Fibroblast of skin of abdomen (primary cell): ENCODE measurements at places on chromosomes 5 and 9.

DNA sequence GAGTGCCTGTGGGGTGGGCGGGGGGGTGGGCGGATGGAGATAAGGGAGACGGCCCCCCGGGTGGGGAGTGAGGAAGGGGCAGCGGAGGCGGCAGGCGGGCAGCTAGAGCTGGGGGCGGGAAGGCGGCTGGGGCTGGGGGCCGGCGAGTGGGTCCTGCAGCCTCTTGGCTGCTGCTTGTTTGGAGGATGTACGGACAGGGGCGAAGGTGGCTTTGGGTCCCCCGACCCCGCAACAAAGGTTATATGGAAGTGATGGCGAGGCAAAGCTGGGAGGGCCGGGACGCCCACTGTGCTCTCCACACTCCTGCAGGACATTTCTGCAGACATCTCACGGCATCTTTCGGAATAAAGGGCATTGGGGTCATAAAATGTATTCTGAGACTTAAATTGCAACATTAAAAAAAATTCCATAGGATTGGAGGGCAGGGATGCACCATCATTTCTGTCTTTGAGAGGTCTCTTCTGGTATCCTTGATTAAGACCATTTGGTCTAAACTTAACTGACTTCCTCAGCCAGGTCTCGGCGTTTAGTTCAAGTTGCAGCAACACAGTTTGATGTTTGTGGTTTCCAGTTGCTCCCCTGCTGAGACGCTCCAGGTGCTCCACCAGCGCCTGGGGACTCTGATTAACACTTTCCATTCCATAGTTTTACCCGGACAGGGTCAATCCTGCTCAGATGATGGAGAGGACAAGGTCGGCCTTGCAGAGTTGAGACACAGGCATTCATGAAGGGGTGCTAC, 101.6 kb upstream of the SSBP2 start:
- DNase-seq = peak; percentile 78

- DNase-seq = no peak
Measured at GRCh38 chr9:14402583-14402982, 88.6 kb upstream of the NFIB start.

GRCh38 chr5:104526866-104527265, 964.3 kb upstream of the NUDT12 start:
- DNase-seq = no peak

DNA sequence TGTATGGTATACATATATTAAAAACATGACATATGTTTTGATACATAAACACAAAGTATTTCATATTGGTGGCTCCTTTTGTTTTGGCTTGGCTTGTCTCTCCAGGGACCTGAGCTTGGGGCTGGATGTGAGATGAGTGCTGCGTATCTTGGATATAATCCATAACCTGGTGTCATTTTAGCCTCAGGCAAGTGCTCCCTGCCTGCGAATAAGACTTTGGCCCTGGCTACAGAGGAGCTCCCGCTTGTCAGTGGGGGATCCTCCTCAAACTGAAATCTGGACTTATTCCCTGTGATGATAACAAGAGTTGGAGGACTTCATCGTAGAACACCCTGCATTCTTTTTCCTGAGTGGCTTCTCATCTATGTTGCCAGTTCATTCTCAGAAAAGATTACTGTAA, 341.7 kb upstream of the CLINT1 start:
- DNase-seq = no peak

- DNase-seq = peak; percentile 98
Measured at GRCh38 chr5:143244000-143244736, 159.3 kb downstream of the NR3C1 start.

- DNase-seq = no peak
Measured at GRCh38 chr5:107592515-107592914, 78.2 kb downstream of the EFNA5 start.

- DNase-seq = peak; percentile 94
Measured at GRCh38 chr5:21680196-21680595, 1172.9 kb downstream of the CDH12 start.

DNA sequence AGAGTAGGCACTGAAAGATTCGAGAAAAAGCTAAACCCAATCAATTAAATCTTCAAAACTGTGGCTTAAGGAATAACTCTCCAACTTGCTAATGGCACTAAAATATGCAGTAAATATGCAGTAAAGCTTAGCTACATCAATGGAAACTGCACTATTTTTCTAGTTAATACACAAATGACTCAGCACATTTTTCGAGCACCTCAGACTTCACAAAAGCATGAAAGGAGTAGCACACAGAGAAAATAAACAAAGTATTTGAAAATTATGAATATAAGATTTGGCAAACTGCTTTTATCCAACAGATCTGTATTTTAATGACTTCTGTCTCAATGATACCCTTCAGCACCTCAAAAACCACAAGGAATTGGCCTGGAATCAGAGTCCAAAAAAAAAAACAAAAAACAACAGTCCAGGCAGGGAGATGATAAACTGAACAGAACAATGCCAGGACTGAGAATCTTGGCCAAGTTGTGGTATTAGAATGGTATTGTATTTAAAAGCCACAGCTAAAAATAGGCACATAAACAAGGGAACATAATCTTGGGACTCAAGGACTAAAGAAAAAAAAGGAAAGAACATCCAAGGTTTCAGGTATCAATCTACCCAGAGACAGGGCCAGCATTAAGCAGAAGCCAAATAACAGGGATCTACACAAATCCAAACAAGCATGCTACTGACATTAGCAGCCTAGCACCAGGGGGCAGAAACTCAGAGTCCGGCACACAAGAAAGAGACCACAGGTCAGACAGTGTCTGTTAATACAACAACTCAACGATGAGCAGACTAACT, 21.4 kb downstream of the TMEM245 start:
- DNase-seq = peak; percentile 76

DNA sequence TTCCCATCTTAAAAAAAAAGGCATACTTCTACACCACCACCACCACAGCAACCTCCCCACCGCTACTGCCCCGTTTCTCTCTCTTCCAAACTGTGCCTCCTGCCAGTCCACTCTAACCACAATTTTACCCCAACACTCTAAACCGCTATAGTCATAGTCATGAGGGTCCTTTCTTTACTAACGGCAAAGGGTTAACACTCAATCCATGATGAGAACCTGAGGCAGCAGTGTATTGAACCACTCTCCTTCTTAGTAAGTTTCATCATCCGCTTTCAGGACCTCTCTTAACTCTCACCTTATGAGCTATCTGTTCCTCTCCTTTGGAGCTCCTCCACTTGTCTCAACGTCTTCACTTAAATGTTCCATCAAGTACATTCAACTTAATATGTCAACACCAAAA, 34.0 kb downstream of the IDNK start:
- DNase-seq = no peak

DNA sequence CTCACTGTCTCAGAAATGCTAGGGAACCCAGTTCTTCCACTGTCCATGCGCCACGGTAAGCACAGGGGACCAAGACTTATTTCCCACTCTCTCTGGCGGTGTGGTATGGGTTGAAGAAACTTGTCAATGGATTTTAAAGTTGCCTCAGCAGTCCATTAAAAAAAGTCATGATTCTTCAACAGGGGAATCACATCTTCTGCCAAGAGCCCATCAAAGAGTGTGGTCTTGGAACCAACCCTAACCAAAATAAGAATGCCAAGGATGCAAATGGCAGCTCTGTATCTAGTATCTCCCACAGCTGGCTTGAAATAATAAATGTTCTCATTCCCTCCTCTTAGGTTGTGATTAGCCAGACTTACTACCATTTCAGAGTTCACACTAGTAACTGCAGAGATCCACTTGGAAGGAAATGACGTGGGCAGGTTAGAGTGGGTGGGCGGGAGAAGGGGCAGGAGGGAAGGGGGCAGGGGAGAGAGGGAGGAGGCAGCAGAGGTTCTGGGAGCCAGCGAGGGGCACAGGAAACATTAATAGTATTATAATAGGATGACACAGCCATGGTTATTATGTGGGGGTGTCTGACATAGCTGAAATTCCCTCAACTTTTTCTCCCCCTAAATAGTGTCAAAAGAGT, 17.6 kb downstream of the PTCH1 start:
- DNase-seq = no peak

- no peak for DNase-seq
Measured at GRCh38 chr9:7105095-7105494, 347.3 kb downstream of the KDM4C start.

GRCh38 chr5:136435946-136436543, 70.7 kb upstream of the TRPC7 start:
- no peak for DNase-seq

GRCh38 chr5:106637275-106637674, 1033.5 kb downstream of the EFNA5 start:
- DNase-seq = peak; percentile 9

- DNase-seq = peak; percentile 81
Measured at GRCh38 chr5:108193021-108193795, 188.7 kb downstream of the FBXL17 start.

GRCh38 chr5:139958432-139959148, 84.5 kb downstream of the NRG2 start:
- DNase-seq = no peak

GRCh38 chr5:158811350-158811749, 288.4 kb downstream of the EBF1 start:
- no peak for DNase-seq

DNA sequence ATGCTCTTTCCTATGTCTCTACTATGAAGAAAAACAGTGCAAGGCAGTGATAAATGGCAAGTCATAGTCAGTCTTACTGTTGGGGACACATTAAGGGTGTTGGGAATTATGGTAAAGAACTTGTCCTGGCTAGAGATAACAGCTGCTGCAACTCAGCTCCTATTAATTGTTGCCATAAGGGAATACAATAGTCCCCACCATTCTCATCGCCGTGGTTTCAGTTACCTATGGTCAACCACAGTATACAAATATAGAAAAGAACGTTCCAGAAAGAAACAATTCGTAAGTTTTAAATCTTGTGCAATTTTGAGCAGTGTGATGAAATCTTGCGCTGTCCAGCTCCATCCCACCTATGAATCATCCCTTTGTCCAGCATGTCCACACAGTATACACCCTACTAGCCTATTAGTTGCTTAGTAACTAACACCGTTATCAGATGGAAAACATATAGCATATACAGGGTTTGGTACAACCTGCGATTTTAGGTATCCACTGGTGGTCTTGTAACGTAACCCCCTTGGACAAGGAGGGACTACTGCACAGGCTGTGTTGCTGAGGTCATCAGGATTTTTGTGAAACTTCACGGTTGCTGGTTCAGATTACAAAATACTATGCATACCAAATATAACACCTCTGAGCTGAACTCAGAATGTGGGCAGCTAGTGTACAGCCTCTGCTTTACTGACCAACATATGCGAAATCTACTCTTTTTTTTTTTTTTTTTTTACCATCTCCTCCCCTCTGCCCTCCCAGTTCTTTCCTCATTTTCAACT, 53.5 kb downstream of the ZFR start:
- peak; percentile 54 for DNase-seq

DNA sequence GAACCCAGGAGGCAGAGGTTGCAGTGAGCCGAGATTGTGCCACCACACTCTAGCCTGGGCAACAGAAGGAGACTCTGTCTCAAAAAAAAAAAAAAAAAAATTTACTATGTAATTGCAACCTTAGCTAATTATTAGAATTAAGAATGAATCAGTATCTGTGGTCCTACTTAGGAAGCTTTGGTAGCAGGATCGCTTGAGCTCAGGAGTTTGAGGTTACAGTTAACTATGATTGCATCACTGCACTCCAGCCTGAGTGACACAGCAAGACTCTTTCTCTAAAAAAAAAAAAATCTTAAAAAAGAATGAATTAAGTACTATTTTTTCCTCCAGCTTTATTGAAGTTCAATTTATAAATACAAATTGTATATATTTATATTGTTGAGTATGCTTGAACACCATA, 16.7 kb downstream of the NDUFAF2 start:
- DNase-seq = peak; percentile 75

- DNase-seq = no peak
Measured at GRCh38 chr5:78843436-78843835, 141.7 kb downstream of the ARSB start.

DNA sequence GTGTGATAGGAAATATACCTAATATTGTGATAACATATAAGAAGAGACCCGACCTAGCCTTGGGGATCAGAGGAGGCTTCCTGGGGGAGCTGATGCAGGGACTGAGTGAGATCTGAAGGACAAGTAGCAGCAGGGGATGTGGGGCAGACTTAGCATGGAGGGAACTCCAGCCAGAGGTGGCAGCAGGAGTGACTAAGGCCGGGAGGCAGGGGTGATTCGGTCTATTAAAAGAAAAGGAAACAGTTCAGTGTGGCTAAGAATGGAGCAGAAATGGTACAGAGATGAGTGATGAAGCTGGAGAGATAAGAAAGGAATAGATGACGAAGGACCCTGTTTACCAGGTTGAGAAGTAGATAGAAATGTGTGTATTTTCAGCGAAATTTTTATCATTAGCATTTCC, 408.8 kb downstream of the ENC1 start:
- peak; percentile 26 for DNase-seq

DNA sequence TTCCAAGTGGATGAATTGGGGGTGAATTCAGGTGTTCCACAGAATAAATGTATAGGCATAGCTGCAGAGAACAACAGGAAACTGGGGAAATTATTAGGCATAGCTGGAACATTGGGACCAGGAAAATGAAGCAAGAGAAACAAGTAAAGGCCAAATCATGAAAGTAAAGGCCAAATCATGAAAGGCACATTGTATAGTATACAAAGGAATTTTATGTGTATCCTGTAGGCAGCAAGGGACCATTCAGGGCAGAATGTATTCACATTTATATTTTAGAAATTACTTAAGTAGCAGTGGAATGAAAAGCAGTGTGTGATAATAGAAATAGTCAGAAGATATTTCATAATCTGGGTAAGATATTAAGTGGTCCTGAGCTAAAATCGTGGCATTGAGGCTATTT, 127.3 kb upstream of the GRHPR start:
- no peak for DNase-seq

DNA sequence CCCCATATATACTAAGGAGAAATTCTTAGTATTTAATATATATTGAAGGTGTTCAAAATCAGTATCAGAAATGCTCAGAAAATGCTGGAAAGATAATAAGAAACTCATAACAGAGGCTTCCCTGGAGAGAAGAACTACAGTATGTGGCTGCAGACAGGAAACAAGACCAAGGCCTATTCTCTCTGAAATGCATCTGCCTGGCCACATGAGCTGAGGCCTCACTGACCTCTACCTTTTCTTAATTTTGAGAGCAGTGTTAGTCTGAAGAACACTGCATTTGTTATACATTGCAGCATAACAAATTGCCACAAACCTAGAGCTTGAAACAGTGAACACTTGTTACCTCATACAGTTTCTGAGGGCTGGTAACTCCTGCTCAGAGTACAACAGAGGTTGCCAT, 133.4 kb upstream of the SPEF2 start:
- no peak for DNase-seq

- peak; percentile 48 for DNase-seq
Measured at GRCh38 chr5:163916376-163916775, 411.0 kb downstream of the MAT2B start.
